ENCODE measurements at places on chromosomes 3 and 15.

DNA sequence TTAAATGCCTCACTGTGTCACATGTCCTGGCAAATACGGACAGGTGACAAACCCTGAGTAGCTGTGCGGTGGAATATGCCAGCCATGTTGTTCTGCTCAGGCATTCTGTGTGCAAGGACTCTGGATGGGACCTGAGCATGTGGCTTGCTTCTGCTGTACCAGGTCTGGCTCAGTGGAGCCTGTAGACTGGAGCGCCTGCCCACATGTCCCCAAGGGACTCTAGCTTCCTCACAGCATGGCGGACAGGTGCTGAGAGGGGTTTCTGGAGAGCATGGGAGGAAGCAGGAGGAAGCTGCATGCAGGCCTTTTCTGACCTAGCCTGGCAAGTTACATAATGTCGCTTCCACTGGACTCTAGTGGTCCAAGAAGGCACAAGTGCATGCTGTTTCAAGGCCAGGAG is 96.3 kb downstream of the PLXNA1 start:
- no peak for DNase-seq

GRCh38 chr3:17138246-17139039 is 253.7 kb downstream of the PLCL2 start:
- DNase-seq: no peak

GRCh38 chr3:183779896-183780465 is 45.4 kb downstream of the MAP6D1 start:
- DNase-seq: no peak

GRCh38 chr3:108488631-108489030 is 21.8 kb downstream of the MYH15 start:
- DNase-seq: no peak

- no peak for DNase-seq
These were observed 14.2 kb upstream of the CLEC3B start for GRCh38 chr3:45011756-45012508.

DNA sequence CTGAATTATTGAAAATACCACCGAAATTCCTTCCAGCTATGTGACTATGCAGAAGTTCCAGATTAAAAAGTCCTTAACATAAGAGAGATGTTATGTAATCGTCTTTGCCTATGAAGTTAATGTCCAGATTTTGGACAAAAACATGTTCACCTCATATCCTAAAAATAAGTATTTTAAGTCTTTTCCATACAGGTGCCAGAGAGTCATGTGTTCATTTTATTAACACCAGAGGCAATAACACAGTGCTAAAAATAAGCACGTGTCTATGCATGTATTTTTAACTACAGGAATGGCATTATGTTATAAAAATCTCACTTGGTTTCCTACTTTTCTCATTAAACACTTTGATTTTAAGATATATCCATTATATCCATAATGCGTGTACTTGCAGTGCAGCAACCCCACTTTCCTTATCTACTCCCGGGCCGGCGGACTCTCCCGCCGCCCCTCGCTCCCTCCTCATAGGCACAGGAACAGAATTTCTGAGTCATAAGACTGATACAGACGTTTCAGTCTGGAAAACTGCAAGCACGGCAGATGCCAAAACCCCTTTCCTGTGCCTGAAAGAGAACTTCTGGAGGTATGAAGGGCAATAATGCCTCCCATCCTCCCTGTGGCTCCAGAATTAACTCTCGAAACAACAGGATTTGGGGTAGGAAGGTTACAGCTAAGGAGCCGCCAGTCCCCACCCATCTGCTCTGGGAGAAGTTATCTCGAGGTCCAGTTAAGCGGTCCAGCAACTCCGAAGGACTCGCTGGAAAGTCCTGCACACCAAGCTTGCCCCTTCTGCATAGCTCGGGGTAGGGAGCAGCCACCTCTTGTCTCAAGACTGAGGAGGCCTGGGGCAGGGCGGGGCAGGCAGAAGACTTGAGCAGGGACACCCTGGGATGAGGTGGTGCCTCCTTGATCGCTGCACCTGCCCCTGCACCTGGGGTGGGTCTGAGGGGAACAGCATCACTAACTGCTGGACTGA is 22.3 kb upstream of the PSTPIP1 start:
- no peak for DNase-seq

GRCh38 chr3:89314454-89315098 is 207.2 kb downstream of the EPHA3 start:
- peak; percentile 1 for DNase-seq

GRCh38 chr3:126526668-126527005 is 2.7 kb downstream of the CHST13 start:
- DNase-seq: no peak

DNA sequence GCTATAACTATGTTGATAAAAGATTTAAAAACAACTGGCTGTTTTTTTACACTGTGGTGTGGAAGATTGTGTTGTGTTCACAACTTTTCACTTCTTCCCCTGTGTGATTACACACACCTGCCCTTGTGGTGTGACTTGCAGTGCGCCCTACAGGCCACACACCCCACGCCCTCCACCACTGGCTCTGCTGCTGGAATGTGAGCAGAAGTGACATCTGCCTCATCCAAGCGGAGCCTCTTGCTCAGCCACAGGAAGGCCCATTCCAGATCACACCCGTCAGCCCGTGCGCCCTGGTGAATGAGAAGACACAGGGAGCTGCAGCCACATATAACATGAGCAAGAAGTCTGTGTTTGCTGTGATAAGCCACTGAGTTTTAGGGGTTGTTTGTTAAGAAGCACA is 7.0 kb downstream of the CCR2 start:
- DNase-seq: no peak

DNA sequence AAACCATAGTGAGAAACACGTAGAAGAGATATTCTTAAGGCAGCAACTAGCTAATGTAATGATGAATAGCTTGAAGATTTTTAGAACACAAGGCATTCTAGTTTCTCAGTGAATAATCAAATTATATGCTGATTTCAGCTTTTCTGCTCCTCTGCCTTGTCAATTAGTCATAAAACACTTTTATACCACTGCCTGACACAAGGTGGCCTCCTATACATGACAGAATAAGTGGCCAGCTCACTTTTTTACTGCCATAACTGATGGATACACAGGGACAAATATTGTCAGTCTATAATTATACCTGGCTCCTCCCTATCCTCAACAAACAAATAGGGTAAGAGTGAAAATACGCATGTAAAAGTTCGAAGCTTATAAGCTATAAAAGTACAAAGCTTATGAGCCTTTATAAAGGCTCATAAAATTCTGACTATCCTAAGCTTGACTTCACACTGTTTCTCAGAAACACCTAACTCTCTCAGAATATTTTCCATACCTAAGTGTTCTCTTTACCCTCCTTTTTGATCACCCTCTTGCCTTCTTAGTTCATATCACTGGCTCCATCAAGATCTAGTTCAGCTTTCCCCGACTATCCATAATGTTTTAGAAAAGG is 81.6 kb downstream of the HERC1 start:
- DNase-seq: peak; percentile 62

DNA sequence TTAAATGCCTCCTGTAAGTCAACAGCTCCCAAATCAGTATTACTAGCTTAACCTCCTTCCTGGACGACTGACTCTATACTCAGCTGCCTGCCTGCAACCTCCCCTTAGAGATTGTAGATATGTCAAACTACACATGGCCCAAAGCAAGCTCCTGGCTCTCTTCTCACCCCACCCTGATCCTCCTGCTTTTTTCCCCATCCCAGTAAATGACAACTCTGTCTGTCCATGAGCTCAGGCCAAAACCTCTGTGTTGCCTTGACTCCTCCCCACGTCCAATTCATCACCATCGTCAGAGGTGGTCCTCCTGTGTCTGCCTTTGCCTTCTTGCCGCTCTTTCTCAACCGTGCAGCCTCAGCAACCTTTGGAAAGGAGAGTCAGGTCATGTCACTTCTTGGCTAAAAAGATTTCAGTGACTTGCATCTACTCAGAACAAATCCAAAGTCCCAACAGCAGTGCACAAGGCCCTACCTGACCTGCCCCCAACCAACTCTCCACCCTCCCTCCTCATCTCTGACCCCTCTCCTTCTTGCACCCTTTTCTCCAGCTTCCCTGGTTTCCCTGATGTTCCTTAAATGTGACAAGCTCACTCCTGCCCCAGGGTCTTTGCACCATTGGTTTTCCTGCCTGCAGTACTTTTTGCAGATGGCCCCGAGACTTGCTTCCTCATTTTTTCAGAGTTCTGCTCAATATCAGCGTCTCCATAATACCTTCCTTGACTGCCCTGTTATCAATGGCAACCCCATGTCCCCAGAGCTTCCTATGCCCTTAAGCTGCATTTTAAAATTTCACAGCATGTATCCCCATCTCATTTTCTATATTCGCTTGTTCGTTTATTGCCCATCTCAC is 52.8 kb downstream of the LSM3 start:
- no peak for DNase-seq

DNA sequence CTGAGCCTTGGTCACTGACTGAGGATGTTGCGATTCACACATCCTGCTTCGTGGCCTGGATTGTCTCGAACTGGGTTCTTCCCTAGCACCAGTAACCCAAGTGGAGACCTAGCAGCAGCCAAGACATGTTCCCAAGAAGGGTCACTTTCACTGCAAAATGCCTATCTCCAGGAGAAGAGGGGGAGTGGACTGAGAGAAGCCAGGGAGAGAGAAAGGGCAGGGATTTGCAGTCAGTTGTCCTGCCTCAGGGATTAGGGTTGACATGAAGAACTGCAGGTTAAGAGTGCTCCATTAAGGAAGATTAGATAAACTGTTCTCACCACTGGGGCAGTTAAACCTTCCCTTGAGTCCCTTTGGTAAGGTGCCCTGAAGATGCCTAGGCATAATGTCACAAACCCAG is 5.7 kb upstream of the CD276 start:
- no peak for DNase-seq

DNA sequence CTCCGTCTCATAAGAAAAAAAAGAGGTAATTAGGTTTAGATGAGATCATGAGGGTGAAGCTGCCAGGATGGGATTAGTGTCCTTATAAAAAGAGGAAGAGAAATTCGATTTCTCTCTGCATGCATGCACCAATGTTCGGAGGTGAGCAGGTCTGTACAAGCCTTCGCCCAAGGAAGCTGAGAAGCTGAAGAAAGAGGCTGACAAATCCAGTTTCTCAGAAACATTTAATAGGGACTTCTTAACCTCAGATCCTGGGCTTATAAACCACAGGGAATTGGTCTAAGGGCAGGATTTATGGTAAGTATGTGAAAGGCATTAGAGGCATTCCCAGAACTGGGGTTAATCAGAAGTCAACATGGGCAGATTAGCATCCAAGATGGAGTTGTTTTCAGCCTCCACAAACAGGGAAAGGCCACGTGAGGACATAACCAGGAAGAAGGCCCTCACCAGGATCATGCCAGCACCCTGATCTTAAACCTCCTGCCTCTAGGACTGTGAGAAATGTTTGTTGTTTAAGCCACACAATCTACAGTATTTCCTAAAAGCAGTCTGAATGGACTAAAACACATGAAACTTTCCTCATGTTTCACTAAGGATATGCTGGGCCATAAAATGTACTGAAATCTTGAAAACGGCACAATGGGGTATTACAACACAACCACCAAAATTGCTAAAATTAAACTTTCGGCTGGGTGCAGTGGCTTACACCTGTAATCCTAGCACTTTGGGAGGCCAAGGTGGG is 11.3 kb downstream of the SHISA5 start:
- DNase-seq: no peak

DNA sequence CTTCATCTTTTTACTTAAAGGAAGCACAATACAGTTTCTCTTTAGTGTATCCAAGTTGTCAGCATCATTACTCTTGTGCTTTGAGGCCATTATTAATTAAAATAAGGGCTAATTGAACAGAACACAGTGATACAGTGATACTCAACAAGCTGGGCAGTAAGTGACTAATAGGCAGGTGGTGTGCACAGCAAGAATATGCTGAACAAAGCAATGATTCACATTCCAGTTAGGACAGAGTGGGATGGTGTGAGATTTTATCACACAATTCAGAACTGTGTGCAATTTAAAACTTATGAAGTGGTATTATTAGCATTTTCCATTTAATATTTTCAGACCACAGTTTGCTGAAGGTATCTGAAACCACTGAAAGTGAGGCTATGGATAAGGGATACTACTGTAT is 116.9 kb downstream of the PLOD2 start:
- DNase-seq: no peak

DNA sequence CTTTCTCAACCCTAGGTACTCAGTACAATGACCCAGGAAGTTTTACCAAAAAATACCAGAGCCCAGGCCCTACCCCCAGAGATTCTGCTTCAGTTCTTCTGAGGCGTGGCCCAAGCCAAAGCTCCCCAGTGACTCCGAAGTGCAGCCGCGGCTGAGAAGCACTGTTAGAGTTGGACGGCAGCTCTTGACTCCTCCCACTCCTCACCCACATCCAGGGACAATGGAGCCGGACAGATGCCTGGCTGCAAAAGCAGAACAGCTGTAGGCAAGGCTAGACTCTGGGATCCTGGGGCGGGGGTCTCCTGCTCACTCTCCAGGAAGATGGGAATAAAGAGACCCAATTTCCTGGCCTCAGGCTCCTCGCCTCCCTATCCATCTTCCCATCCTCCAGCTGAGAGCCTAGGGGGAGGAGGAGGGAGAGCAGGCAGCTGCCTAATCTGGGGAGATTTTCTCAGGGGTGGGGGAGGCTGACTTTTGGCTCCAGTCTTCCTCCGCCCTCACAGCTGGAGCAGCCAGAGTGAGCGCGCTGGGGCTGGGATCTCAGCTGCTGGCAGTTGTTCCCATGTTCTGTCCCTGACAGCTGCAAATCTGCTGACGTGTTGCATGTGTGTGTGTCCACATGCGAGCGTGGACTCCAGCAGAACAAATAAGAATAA is 223.8 kb downstream of the OPA1 start:
- DNase-seq: peak; percentile 92

DNA sequence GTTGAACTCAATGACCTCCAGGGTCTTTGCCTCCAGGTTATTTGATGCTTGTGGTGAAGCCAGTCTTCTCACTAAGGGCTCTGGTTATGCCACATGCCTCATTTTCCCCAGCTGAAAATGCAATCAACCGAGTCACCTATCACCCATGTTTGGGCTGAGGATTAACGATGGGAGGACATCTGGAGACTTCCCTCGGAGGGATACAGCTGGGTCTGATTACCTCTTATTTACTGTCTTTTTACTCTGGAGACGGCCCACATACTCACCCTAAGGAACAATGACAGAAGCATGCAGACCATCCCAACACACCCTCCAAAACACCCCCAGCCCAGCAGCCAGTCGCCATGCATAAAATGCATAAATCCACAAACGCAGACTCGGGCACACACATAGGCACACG is 187.4 kb downstream of the OPA1 start:
- no peak for DNase-seq

GRCh38 chr3:11288021-11288491 is 15.9 kb downstream of the ATG7 start:
- DNase-seq: no peak

- peak; percentile 82 for DNase-seq
These were observed 2.8 kb downstream of the GPD1L start for GRCh38 chr3:32109256-32109655.

DNA sequence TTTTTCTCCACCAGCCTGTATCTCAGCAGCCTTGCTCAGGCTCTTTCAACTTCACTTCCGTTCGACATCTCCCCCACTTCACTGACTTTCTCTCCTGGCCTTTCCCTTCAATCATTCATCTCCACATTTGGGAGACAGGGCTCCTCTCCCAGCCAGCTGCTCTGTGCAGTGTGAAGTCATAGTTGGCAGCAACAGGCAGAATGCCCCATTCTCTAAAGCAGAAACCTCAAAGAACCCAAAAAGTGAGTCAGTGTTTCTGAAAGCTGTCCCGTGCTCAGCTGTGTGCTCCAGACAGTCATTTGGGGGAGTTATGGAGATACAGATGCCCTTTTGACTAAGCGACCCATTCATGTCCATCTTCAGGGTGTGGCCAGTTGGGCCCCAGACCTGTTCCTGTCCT is 54.3 kb downstream of the NTRK3 start:
- no peak for DNase-seq

GRCh38 chr3:9147215-9147895 is 102.1 kb downstream of the SRGAP3 start:
- DNase-seq: no peak

- DNase-seq: peak; percentile 73
These were observed 17.6 kb upstream of the ALDH1L1 start for GRCh38 chr3:126197854-126198584.

Measured in NCI-H1105 (cell line).